ENCODE measurements at places on chromosomes 12 and 14.
A peak's percentile ranks its signal among the peaks of the same experiment; 100 is the strongest.

DNA sequence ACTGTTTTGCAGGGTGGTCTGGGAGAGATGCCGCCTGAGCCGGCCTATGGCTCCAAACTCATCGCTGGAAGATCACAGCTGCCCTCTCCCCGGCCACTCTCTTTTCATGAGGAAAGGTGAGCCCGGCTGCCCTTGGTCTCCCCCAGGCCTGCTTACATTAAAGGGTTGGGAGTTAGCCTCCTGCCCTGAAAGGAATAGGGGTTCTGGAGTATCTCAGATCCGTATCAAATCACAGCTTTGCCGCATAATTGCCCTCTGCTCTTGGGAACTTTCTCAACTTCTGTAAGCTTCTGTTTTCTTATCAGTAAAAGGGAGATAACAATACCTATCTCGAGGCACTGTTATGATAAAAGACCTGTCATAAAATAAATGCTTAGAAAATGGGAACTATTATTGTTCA is 17.6 kb downstream of the PHLDA1 start:
- DNase-seq = no peak

DNA sequence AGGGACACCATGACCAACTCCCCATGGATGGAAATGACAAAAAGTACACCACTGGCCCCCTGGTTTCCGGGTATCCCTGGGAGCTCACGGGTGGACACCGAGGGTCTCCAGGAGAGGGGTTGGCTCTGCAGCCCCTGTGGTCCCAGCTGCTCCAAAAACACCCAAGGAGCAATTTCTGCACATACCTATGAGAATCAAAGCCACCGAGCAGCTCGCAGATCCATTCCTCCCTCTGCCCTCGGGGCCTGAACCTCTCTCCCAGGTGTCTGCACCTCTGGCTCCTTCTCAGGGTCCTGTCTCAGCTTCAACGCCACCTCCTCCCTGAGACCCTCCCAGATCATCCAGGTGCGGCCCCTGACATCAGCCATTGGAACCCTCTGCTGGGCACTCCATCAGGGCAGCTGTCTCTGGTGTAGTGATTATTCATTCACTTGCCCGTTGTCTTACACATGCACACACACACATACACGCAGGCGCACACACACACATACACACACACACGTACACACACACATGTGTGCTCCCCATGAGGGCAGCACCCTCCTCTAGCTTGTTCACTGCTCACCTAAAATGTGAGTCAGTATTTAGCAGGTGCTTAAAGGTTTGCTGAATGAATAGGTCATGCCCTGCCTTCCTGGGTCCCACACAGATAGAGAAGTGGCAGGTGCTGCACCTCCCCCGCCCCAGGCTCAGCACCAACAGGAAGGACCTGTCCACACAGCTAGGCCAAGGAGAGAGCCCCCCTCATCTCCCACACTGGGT is 5.9 kb downstream of the RIMBP2 start:
- DNase-seq = no peak

DNA sequence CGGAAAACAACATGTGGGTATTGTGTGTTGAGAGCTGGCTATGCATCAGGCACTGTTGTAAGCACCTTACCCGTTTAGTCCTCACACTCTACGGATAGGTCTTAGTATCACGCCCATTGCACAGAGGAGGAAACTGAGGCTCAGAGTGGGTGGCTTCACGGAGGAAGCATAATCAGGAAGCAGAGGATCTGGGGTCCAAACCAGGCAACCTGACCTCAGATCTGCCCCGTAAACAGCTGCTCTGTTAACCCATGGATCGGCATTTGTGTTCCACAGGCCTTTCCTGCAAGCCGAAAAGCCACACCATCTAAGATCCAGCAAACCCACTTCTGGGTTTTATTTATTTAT is 107.9 kb downstream of the SCARB1 start:
- no peak for DNase-seq

DNA sequence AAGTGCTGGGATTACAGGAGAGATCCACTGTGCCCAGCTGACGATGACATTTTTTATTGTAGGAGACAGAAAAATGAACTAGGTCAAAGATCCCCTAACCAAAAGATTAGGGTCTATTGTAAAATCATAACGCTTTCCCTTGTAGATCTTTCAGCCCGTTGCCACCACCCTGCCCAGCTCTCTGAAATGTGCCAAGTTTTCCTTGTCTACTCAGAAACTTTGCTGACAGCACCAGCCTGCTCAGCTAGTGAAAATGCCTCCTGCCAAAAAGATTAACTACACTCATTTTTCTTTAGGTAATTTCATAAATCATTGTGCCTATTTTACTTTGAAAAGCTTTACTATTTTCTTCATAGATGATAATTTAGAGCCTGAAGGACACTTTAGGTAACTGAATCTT is 28.2 kb upstream of the RASSF3 start:
- DNase-seq = no peak

- no peak for DNase-seq
Observed at GRCh38 chr14:78592616-78593219, 422.5 kb downstream of the NRXN3 start.

- DNase-seq = peak; percentile 98
Observed at GRCh38 chr12:122946690-122947341, 19.4 kb downstream of the ABCB9 start.

DNA sequence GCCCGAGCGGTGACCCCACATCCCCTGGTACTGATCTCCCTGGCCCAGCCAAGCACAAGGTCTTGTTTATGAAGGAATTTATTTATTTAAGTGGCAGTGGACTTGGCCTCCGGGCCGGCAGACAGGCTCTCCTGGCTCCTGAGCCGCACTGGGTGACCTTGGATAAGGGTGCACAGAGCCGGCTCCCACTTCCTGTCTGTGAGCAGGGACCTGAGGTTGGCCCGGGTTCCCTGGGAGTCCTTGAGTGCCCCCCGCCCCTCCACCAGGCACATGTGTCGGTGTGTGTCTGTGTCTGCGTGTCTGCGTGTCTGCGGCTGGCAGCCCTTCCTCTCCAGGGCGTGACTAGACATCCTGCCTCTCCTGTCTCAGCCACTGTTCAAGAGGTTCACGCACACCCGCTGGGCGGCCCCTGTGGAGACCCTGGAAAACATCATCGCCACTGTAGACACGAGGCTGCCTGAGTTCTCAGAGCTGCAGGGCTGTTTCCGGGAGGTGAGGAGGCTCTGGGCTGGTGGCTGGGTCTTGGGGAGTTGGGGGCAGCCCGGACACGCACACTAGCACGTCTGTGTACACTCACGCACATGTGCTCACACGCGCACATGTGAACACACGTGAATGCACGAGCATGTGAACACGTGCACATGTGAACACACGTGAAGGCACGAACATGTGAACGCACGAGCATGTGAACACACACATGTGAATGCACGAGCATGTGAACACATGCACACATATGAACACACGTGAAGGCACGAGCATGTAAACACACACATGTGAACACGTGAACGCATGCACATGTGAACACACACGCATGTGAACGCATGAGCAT is 9.3 kb downstream of the TNFAIP2 start:
- no peak for DNase-seq

GRCh38 chr14:50714450-50715073 is 46.5 kb upstream of the SAV1 start:
- peak; percentile 54 for DNase-seq

DNA sequence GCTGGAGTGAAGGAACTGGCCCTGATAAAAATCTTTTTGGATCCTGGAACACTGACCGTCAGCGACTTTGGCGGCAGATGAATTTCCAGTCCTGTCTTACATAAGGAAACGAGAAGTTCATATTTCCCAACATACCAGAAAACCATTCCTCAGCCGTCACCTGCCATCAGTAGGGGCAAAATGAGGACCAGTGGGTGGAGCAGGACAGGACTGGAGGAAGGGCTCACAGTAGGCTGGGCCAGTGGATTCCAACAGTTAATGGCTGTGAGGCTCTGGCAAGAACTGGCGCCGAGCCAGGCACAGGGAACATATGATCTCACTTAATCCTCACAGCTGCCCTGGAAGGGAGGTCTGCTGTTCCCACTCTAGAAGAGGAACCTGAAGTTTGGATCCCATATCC is 67.2 kb upstream of the FAM181A start:
- no peak for DNase-seq

GRCh38 chr12:127822809-127823411 is 444.1 kb upstream of the TMEM132C start:
- no peak for DNase-seq

DNA sequence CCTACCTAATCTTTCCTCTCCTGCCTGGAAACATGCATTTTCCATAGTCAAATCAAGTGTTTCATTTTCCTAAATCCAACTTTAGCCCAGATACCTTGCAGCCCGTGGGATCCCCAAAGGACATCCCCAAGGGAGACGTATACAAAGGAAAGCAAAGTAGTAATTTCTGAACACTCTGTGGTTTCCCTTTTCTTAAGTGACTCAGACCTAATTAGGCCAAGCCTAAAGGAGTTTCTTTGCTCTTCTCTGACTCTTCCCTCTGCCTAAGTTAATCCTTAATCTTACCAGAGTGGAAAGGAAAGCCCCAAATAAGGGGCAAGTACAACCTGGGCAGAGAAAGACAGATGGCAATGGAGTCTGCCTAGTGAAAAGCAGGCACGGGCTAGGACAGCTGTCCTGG is 250.3 kb downstream of the SPTSSA start:
- DNase-seq = no peak

- DNase-seq = no peak
Observed at GRCh38 chr12:47527816-47528215, 178.0 kb downstream of the RPAP3 start.

DNA sequence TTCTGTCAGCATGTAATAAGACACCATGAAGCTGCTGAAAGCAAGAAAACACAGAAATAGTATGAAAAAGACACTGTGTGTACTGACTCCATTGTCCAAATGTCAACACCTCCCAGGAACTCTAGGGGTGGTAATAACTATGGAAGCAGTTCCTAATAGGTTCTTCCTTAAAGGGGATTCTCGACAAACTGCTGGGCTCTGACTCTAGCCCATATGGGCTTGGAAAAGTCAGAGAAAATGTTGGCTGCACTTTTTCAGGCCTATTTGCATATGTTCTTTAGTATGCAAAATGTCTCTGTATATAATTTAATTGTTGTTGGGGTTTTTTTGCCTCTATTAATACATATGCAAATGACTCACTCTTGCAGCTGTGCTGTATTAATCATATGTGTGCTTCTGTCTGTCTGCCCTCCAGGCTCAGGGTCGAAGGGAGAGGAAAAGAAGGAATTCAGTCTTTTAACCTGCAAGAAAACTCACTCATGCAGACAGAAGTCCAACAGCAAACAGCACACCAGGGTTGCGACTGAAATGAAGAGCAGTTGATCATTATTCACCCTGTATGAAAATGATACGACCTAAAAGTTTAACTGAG is 317.6 kb downstream of the SOX5 start:
- DNase-seq = no peak

- DNase-seq = peak; percentile 76
Observed at GRCh38 chr12:122356192-122356635, 66.3 kb downstream of the CLIP1 start.

DNA sequence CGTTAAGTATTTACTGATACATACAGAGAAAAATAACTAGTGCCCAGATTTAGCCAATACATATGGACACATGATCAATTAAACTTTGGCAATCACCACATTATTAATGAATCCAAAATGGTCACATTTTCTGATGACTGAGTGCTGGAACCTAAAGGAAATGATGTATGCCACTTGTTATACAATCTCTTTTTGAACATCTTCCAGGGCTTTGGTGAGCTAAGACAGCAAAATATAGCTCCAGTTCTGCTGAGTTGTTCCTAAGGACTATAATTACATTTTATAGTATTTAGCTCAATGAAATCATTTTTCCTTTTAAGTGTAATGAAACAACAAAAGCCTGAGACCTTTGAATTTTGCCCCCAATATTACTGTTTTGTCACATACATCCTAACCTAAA is 329.1 kb upstream of the ATP2B1 start:
- no peak for DNase-seq

DNA sequence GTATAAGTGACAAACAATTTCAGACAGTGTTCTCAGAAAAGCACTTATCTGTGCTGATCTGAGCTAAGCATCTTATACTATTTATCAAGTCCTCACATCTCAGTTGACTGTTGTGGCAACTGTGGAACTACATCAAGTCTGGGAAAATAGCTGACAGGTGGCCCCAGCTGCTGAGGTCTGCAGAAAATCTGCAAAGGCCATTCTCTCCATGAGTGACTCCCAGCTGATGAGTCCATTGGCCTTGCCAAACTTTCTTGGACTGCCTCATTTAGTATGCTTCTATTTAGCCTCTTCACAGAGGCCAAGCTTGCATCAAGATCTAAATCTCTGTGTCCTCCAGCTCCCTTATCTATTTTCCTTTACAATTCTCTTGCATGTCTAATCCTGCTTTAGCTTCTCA is 174.5 kb upstream of the RBM19 start:
- DNase-seq = no peak

DNA sequence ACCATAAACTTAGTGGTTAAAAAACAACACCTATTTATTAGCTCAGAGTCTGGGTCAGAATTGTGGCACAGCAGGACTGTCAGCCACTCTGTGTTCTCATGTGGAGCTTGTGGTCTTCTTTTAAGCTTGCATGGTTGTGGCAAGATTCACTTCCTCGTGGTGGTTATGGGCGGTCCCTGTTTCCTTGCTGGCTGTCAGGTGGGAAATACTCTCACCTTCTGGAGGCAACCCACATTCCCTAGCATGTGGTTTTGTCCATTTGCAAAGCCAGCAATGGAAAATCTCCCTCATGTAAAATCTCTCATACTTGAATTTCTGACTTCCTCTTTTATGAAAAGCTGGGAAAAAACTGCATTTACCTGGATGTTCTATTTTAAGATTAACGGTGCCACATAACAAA is 229.8 kb downstream of the ALX1 start:
- no peak for DNase-seq

DNA sequence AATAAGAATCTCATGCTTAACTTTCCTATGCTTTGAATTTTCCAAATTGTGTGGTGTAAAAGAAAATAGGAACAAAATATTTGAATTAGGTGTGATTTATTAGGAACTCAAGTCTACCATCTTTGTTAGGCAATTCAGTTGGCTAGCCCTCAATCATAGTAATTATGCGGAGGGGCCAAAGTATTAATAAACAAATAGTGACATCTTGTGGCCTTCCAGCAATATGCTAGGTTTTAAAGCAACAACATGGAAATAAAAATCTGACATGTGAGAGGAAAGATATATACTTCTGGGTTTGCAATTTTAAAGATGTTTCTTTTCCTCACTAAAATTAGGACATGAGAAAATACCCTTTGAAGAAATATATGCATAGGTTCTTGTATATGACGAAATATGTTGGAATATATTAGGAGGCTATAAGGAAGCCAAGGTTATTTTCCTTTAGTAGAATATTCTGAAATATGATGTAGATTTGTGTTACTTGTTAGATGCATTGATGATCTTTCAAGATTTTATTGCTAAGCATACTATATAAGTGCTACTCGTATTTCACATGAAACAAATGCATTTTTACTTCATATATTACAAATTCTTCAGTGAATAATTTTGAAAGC is 200.4 kb downstream of the PTPRO start:
- peak; percentile 70 for DNase-seq

Measured in RKO (cell line).